ENCODE measurements at places on chromosomes 2 and 18.

GRCh38 chr18:67932271-67932670 lies 415.8 kb upstream of the DSEL start:
- DNase-seq, result no peak

DNA sequence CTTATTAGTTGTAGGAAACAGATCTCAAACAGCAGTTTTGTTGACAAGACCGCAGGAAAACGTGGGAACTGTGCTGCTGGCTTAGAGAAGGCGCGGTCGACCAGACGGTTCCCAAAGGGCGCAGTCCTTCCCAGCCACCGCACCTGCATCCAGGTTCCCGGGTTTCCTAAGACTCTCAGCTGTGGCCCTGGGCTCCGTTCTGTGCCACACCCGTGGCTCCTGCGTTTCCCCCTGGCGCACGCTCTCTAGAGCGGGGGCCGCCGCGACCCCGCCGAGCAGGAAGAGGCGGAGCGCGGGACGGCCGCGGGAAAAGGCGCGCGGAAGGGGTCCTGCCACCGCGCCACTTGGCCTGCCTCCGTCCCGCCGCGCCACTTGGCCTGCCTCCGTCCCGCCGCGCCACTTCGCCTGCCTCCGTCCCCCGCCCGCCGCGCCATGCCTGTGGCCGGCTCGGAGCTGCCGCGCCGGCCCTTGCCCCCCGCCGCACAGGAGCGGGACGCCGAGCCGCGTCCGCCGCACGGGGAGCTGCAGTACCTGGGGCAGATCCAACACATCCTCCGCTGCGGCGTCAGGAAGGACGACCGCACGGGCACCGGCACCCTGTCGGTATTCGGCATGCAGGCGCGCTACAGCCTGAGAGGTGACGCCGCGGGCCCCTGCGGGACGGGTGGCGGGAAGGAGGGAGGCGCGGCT lies at the start of gene TYMS:
Gene TYMS, plus strand, starts transcription at position 343 of the 690 bp plus-strand sequence. Its CDS starts 90 bp downstream, at position 433.
- DNase-seq, result peak; percentile 16

GRCh38 chr2:98455494-98455976 lies 10.9 kb downstream of the INPP4A start:
- peak; percentile 61 for DNase-seq

- DNase-seq, result no peak
Measured at GRCh38 chr2:37550190-37550589, 121.3 kb downstream of the CDC42EP3 start.

DNA sequence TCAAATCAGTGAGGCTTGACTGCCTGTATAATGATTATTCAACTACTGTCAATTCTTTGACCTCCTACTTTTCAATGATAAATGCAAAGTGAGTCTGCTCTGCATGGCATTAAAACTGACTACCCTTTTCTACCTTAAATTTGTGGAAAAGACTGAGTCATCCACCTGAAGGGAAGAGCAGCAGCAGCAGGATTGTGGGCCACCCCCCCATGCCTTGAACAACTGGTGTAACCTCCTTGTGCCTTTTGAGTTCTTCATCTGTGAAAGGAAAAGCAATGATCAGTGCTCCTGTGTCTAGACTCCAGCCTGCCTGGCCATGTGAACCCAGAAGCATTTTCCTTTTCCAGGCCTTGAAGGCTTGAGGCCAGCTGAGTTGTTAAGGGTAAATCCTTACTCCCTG lies 102.9 kb downstream of the OSR1 start:
- DNase-seq, result no peak

DNA sequence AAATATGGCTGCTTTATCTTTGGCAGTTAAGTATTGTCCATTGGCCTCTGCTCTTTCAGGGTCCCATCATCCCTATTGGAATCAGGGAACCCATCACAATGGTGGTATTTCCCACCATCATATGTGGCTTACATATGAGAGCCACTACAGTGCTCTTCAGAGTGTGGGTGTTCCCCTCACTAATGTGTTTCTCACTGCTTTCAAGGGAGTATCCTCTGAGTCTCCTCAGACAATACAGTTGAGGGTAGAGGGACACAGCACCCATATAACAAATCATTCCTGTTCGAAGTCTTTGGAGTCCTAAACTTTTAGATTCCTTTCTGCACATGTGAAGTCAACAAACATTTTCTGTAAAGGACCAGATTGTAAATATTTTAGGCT lies 48.8 kb upstream of the DNAJC10 start:
- no peak for DNase-seq

GRCh38 chr2:25473758-25474340 lies 132.1 kb upstream of the DNMT3A start:
- DNase-seq, result no peak

DNA sequence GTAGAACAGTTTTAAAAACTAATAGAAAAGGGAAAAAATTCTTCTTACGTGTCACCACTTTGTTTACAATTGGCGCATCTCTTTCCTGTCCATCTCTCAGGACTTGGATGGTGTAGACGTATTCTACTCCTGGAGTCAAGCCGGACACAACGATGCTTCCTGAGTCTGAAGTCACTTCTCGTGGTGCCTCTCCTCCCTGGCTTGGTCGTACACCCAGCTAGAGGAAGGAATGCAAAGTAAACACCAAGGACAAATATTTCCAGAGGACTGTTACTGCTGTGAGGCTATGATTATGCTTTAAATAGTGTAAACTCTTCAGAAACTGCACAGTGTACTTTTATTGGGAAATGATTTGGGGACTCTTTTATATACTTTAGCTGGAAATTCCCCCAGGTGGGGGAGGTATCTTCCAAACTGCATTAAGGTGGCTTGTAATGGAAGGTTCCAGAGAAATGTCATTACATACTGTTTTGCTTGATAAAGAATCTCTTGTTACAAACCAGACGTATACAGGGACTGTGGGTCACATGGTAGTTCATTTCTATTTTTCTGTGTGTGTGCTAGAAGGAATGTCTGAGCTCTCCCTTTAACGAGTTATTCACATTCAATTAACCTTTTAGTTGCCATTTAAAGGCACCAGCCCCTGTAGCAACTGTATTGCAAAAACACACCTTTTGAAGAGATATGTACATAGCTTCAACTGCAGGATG lies 38.1 kb downstream of the FN1 start:
- DNase-seq, result no peak

DNA sequence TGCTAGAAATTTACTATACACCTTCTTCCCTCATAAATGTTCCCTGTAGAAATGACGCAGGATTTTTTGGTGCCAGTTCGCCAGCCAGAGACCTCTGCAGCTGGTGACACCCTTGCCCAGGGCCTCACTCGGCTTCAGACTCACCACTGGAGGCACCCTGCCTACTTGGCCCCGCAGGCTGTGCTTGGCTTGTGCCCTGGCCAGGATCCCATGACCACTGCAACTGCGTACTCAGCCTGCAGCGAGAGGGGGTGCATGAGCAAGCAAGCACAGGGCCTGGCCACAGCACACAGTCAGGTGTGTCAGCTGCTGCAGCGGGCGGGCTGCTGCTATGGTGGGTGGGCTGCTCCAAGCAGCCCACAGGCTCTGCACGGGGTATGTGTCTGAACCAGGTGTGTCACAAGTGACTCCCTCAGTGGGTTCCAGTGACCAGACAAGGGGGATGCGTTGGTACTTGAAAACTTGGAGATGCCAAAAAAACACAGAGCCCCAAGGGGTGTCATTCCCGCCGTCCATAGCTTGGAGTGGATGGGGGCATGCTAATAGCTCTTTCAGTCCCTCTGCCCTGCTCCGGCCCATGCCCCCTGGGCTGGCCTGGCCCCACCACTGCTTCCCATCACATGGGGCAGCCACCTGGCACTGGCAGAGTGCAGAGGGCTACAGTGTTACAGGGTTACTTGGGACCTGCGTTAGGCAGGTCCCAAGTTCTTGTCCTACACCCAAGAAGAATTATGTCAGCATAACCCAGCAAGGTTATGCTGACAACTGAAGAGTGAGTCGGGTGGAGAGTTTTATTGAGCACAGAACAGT lies 46.6 kb upstream of the TANC1 start:
- no peak for DNase-seq

DNA sequence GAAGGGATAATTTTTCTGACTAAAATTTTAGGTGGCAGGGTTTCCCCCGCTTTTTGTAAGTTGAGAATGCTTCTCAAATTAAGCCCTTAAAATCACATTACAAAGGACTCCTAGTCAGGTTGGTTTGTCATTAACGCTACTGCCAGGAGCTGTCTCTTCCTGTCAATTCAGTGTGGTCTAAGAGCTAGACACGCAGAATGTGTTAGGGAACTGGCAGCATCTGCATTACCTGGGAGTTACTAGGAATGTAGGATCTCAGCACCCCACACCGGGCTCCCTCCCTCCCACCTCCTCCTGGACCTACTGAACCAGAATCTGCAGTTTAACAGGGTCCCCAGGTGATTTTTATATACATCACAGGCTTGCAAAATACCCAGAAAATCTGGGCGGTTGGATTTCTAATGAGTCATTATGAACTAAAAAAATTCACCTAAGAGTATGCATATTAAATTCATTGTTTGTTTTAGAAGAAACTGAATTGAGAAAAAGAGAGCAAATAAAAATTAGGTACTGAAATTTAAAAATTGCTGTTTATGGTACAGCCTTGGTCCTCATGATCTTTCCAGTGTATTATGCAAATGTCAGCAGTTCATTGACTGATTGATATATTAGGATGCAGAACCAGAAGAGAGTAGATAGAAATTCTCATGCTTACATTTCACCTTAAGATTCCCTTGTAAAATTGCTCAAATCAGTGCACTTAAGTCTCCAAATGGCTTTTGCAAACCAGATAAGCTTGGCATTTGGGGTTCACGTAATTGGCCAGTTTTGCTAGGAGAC lies 130.9 kb upstream of the ITGA6 start:
- DNase-seq, result no peak

DNA sequence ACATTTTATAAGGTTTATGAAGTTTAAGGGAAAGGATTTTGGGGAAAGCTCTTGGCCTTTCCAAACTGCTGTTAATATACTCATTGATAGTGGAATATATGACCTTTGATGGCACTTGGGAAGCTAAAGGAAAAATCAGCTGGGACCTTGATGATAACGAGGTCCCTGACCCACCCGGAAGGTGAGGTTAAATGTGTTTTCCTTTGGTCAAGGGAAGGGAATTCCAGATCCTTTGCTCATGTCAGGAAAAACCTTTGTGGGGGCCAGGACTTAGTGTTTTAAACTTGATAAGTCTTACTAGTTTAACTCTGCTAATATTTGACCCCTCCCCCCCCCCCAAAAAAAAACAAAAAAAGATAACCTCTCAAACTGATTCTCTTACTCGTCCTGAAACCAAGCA lies 50.7 kb downstream of the CRIM1 start:
- no peak for DNase-seq

DNA sequence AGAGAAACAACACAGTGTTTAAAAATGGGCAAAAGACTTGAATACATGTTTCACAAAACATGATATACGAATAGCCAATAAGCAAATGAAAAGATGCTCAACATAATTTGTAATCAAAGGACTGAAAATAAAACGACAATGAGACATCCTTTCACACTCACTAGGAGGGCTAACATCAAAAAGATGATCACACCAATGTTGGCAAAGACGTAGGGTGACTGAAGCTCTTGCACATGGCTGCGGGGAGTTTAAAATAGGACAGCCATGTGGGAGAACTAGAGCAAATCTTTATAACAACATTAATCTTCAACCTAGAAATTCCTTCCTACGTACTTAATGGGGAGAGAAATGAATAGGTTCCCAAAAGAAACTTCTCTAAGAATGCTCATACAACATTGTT lies 19.2 kb upstream of the SEH1L start:
- DNase-seq, result no peak

DNA sequence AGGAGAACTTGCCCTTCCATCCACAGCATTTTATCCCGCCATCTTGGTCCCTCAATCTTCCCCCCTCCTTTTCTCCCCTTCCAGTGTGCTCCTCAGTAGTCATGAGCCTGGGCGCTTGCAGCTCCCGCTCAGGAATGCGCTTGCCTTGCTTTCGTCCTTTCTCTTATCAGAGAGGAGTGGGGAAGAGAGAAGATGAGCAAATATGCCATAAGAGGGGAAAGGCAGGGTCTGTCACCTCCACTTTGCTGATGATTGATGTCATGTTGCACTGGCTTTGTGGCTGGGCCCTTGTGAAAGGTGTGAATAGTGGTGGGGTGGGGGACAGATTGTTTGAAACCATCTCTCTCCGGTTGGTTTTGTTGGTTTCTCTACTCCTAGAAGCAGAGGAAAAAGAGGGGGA lies 569.3 kb downstream of the TNS1 start:
- no peak for DNase-seq

- no peak for DNase-seq
Measured at GRCh38 chr18:8858888-8859511, 153.6 kb downstream of the MTCL1 start.

GRCh38 chr2:212726403-212726802 lies 187.8 kb upstream of the ERBB4 start:
- DNase-seq, result no peak

DNA sequence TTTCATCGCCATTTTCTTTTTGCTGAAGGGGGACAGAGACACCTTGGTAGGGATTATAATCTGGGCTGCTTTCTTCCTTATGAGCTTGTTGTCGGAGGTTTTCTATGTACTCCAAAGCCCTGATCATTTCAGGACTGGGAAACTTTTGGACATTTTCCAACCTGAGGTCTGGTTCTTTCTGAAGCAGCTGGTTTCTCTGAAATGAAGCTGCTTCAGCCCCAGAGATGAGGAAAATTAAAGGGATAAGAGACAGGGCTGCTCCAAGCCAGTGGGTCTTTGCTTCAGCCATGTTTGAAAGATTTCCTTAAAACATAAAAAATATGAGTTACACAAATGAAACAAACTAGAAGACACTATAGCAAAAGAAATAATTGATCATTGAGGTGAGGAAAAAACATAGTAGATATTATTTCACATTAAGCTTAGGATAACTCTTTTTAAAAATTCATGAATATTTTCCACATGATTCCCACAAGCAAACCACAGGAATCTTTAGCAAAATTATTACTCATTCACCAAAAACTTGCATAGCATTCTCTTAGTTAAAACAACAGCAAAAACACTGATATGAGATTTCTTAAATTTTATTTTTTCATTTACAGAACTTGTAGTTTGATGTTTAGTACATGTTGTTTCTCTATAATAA lies 3.0 kb downstream of the SCG2 start:
- DNase-seq, result no peak

DNA sequence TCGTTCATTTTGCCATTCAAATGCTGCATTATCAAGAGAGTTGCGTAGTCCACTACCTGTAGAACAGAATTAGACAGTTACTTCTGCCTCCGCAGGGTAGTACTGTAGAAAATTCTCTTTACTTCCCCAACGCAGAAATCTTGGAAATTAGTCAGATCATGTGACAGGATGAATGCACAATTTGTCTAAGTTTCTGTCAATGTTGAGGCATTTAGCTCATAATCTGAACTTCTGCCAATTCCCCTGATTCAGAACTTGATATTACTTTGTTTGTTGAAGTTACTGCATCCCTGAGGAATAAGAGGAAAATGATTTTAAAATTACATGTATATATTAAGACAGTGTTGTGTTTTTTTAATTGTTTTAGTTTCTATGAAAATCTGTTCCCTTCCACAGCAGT lies 83.4 kb downstream of the TTC27 start:
- DNase-seq, result no peak

GRCh38 chr2:144475044-144475443 lies 44.9 kb downstream of the ZEB2 start:
- peak; percentile 38 for DNase-seq

- DNase-seq, result no peak
Measured at GRCh38 chr18:47118981-47119380, 31.3 kb downstream of the HDHD2 start.
